ENCODE measurements at places on chromosomes 2 and 18.

- no peak overlapping the region for H3K4me3 ChIP-seq
- H3K27me3 ChIP-seq, result no peaks in the 10 kb centered on the region
- H3K36me3 ChIP-seq, result no peaks in the 10 kb centered on the region
- H3K27ac ChIP-seq, result no peak overlapping the region
- H3K4me1 ChIP-seq, result no peaks in the 10 kb centered on the region
Measured at GRCh38 chr18:57051657-57052044, 95.2 kb upstream of the BOD1L2 start.

GRCh38 chr2:175557810-175558377 is 376.4 kb upstream of the ATP5MC3 start:
- H3K27me3 ChIP-seq, result no peaks in the 10 kb centered on the region
- no peaks in the 10 kb centered on the region for H3K36me3 ChIP-seq
- no peak overlapping the region for H3K4me3 ChIP-seq
- DNase-seq, result no peak

- no peaks in the 10 kb centered on the region for H3K27me3 ChIP-seq
- no peak for DNase-seq
- H3K4me1 ChIP-seq, result no peaks in the 10 kb centered on the region
- no peak overlapping the region for H3K4me3 ChIP-seq
Measured at GRCh38 chr2:156473445-156473844, 37.3 kb downstream of the GPD2 start.

DNA sequence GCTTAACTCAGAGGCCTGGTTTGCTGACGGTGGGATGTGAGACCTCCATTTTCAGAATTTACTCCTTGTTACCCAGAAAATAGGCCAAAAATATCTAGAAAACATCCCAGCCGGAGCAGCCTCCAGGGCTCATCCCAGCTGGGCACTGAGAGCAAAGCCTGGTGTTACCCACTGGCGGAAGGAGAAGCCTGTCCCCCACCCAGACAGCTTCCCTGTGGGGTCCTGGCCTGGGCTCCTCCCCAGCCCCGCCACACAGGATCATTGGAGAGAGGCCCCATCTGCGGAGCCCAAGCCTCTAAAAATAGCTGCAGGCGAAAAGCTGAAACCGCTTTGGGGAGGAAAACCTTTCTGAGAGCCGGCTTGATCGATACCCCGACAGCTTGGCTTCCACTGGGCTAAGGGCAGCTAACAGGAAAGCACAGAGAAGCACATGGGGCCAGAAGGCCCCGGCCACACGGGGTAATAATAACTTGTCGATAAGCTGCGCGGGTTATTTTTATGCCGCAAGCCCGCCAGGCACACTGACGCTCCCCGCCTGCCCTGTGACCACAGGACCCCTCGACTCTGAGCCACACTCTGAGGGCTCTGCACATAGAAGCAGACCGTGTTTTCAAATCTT is 26.9 kb upstream of the FAHD2A start:
- no peaks in the 10 kb centered on the region for H3K27me3 ChIP-seq
- H3K36me3 ChIP-seq, result no peaks in the 10 kb centered on the region
- DNase-seq, result no peak

DNA sequence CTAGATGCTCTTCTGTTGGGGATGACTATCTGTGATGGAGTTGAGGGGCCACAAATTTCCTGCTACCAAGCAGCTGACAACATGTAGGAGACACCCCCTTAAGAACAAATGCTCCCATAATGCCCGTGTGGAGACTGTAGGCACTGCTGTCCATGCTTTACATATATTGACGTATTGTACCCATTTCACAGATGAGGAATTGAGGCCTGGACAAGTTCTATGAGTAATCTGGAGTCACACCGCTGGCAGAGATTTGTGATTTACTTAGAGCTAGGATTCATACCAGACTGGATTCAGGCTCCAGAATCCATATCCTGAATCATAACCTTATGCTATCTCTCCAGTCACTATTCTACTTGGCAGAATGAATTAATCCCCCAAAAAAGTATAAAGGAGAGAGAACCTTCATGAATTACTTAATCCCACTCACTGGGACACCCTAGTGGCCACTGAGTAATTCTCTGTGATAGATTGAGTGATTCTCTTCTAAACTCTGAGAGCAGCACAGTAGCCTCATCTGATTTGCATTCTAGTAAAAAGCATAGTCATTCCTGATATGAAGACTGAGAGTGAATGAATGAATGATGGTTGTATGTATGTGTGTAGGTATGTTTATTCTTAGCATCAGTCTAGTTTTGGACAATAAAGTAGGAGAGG is 460.7 kb upstream of the MEIS1 start:
- H3K36me3 ChIP-seq, result no peaks in the 10 kb centered on the region
- H3K27ac ChIP-seq, result no peak overlapping the region
- no peak overlapping the region for H3K4me3 ChIP-seq
- no peaks in the 10 kb centered on the region for H3K27me3 ChIP-seq
- no peaks in the 10 kb centered on the region for H3K4me1 ChIP-seq

- H3K4me3 ChIP-seq, result no peak overlapping the region
- H3K27me3 ChIP-seq, result no peaks in the 10 kb centered on the region
- no peak overlapping the region for H3K27ac ChIP-seq
- DNase-seq, result no peak
- no peaks in the 10 kb centered on the region for H3K4me1 ChIP-seq
Measured at GRCh38 chr2:157880927-157881326, 4.8 kb upstream of the ACVR1 start.

DNA sequence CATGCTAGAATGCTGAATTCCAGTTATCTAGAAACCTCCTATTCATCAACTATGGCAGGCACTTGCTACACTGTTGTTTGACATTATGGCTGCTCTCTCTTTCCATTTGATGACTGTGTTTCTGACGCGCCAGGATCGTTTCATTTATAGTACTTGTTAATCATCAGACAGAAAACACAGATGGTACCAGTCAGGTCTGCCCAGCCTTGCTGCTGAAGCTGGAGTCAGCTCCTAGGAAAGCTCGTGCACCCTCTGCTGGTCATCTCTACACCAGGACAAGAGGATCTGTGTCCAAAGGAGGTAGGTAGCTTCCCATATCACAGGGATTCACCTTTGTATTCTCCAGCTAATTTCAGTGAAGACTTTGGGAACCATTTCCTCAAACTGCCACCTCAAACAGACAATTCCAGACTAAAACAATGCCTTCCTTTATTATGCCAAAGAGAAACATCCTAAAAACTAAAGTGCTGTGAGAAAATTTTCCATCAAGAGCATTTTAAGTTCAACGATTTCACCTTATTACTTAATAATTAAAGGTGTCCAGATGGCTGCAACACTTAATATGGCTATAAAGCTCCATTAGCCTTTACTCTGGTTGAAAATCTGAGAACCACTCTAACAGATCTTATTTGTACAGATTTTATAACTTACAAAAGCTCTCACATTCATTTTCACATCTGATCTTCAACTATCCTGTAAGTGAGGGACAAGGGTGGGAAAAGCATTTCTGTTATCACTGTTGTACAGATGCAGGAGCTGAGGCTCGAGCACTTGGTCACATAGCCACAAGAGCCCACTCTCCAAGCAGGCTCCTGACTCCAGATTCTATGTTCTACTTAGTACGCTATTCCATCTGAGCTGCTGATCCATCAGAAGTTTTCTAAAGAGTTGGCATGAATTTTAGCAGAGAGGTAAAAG is 17.5 kb downstream of the METTL8 start:
- no peak overlapping the region for H3K27ac ChIP-seq
- no peak overlapping the region for H3K4me3 ChIP-seq
- no peaks in the 10 kb centered on the region for H3K4me1 ChIP-seq
- peak; percentile 86 for DNase-seq
- H3K36me3 ChIP-seq, result no peaks in the 10 kb centered on the region
- no peaks in the 10 kb centered on the region for H3K27me3 ChIP-seq

DNA sequence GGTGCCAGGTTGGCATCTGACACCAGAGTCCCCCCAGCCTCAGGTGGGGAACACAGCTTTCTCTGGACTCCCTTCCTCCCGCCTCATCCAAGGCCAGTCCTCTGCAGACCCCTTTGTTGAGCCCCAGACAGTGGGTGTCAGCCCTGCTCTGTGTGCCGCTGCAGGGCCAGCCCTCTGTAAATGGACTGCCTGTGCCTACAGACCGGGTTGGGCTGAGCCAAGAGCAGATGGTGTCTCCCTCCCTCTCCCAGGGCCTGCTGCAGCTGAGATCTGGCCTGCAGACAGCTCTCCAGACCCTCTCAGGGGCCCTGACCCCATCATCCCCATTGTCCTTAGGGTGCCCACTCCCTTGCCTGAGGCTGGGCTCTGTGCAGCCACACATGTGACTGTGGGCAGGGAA is 160.8 kb downstream of the KLHL29 start:
- no peak overlapping the region for H3K27ac ChIP-seq
- H3K27me3 ChIP-seq, result no peaks in the 10 kb centered on the region
- no peaks in the 10 kb centered on the region for H3K36me3 ChIP-seq
- no peak overlapping the region for H3K4me3 ChIP-seq
- H3K4me1 ChIP-seq, result peaks cover 3% of the 10 kb centered on the region

GRCh38 chr2:118124288-118124891 is 36.1 kb downstream of the INSIG2 start:
- no peaks in the 10 kb centered on the region for H3K27me3 ChIP-seq
- no peak for DNase-seq
- no peaks in the 10 kb centered on the region for H3K4me1 ChIP-seq
- no peak overlapping the region for H3K4me3 ChIP-seq

DNA sequence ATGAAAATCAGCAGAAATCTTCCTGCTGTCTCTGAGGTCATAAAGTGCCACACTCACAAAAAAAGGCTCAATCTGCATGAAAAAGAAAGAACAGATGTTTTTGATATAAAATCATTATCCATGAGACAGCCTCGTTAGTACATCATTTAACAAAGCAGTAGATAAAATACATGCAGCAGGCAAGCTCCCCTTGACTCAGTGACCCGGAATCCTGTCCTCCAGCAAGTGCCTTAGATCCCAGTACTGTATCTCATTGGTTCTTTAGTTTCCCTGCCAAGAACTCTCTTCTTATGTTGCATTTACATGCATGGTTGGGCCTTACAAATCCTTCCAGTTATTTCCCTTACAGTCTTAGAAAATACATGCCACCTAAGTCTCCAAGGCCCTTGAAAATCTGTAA is 148.9 kb upstream of the CCDC195 start:
- no peak for DNase-seq
- H3K36me3 ChIP-seq, result no peaks in the 10 kb centered on the region
- H3K4me3 ChIP-seq, result no peak overlapping the region

GRCh38 chr2:164780611-164781178 is 60.9 kb downstream of the COBLL1 start:
- no peak for DNase-seq
- H3K4me3 ChIP-seq, result no peak overlapping the region
- no peaks in the 10 kb centered on the region for H3K36me3 ChIP-seq
- H3K4me1 ChIP-seq, result no peaks in the 10 kb centered on the region

- H3K4me1 ChIP-seq, result no peaks in the 10 kb centered on the region
- no peak for DNase-seq
- no peak overlapping the region for H3K27ac ChIP-seq
- H3K36me3 ChIP-seq, result no peaks in the 10 kb centered on the region
- H3K27me3 ChIP-seq, result no peaks in the 10 kb centered on the region
Measured at GRCh38 chr2:30282081-30282480, 50.7 kb downstream of the LBH start.

DNA sequence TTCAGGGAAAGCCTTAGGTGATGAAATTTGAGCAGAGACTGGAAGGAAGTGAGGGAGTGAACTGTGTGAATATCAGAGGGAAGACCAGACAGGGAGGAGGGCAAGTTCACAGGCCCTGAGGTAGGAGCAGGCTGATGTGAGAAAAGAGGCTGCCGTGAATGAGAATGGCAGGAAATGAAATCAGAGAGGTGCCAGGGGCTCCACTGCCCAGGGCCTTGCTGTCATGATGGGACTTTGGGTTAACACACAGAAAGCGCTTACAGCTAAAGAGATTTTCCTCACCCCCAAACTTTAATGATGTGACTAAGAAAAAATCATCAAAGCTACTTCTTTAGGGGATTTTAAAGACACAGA is 53.8 kb downstream of the MARCHF4 start:
- no peak for DNase-seq
- H3K27me3 ChIP-seq, result no peaks in the 10 kb centered on the region
- no peaks in the 10 kb centered on the region for H3K36me3 ChIP-seq
- no peak overlapping the region for H3K4me3 ChIP-seq

- H3K4me1 ChIP-seq, result peaks cover 3% of the 10 kb centered on the region
- no peak overlapping the region for H3K27ac ChIP-seq
- peak overlapping the region; percentile 30 for H3K4me3 ChIP-seq
- DNase-seq, result no peak
- H3K27me3 ChIP-seq, result peaks cover 25% of the 10 kb centered on the region
- H3K36me3 ChIP-seq, result no peaks in the 10 kb centered on the region
Measured at GRCh38 chr2:73291093-73291460, 2.3 kb downstream of the EGR4 start.

GRCh38 chr2:47174733-47175361 is 19.7 kb upstream of the STPG4 start:
- no peak for DNase-seq
- no peaks in the 10 kb centered on the region for H3K36me3 ChIP-seq
- H3K27ac ChIP-seq, result no peak overlapping the region
- H3K4me3 ChIP-seq, result peak overlapping the region; percentile 97
- no peaks in the 10 kb centered on the region for H3K27me3 ChIP-seq
- peaks cover 1% of the 10 kb centered on the region for H3K4me1 ChIP-seq

DNA sequence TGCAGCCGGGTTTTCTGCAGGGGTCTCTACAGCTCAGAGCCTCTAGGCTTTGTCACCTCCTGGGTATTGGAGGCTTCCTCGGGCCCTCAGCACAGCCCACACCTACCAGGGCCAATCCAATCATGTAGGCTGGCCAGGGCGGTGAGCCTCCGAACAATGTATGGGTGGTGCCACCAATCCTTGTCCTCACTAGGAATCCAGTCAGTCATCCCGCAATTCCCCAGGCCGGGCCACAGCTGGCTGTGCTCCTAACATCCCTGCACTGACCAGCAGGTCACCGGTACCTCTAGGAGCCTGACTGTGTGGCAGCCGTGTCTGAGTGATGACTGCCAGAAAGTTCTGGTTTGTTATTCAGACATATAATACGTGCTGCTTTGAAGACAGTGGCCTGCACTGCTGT is 129.4 kb downstream of the SH3RF3 start:
- no peak overlapping the region for H3K27ac ChIP-seq
- no peaks in the 10 kb centered on the region for H3K36me3 ChIP-seq
- no peak overlapping the region for H3K4me3 ChIP-seq
- H3K27me3 ChIP-seq, result no peaks in the 10 kb centered on the region
- no peaks in the 10 kb centered on the region for H3K4me1 ChIP-seq
- no peak for DNase-seq

DNA sequence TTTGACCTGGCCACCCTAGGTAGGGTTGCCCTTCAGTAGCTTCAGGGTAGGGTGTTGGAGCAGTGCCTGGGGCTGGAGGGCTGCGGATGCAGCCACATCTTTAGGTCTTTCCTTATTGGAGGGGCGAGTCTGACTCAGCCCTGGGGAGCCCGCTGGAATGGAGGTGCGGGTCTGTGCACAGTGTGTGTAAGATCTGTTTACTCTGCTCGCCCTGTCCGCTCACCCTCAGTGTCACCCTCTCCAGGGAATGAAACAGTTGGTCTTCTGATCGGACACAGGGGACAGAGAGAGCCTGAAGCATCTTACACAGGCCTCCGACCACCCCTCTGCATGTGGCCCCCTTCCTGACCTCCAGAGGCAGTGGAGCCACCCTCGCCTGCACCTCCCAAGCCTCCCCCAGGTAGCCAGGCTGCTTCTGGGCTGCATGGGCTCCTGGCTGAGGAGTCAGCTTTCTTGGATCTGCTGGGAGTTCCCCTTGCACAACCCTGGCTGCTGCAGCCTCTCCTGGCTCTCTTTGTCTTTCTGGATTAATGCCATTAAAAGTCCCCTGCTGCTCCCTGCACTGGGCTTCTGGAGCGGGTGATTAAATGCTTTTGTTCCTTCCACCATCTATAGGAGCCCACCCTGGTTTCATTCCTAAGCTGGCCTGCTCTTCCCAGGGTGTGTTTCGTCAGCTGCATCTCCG is 82.6 kb downstream of the ASB1 start:
- no peaks in the 10 kb centered on the region for H3K27me3 ChIP-seq
- no peak overlapping the region for H3K4me3 ChIP-seq
- DNase-seq, result no peak
- no peaks in the 10 kb centered on the region for H3K4me1 ChIP-seq
- no peaks in the 10 kb centered on the region for H3K36me3 ChIP-seq

All from iPS DF 6.9 (cell line).